ENCODE measurements at places on chromosomes 5 and 9.

DNA sequence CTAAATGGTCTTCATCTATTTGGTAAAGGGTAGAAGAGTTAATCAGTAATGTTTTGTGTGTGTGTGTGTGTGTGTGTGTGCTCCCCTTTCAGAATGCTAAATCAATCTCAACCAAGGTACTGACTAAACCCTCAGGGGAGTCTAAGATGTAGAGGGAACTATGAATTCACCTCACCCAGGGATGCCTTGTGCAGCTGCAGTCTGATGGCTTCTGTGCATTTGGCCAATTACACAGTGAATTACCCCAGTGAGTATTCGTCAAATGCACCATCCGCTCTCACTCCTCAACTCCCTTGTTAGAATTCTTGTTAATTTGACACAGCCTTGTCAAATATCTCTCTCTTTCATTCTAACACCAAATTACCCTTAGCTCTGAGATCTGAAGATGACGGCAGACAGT lies 234.6 kb downstream of the GABRB2 start:
- H3K27me3 ChIP-seq = no peaks in the 10 kb centered on the region
- no peak overlapping the region for H3K4me3 ChIP-seq
- no peaks in the 10 kb centered on the region for H3K36me3 ChIP-seq
- H3K4me1 ChIP-seq = no peaks in the 10 kb centered on the region

- no peak for DNase-seq
- H3K27ac ChIP-seq = no peak overlapping the region
- no peaks in the 10 kb centered on the region for H3K27me3 ChIP-seq
- H3K4me1 ChIP-seq = no peaks in the 10 kb centered on the region
- no peak overlapping the region for H3K4me3 ChIP-seq
Observed at GRCh38 chr9:127344368-127345000, 52.5 kb upstream of the SLC2A8 start.

DNA sequence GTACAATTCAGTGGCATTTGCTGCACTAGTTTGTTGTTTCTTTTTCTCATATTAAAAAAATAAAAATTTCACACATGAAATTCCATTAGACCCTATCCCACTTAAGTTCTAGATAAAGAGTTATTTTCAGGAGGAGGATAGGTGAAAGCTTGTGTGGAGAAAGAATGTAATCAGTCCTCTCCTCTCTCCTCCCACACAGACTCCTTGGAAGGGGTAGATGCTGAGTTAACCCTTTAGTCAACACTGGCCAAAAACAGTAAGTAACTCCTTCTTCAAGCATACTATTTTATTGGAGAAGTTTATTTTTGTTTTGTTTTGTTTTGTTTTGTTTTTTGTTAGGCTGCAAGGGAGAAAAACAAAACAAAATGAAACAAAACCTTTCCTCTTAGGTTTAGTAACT lies 30.6 kb upstream of the LMNB1 start:
- H3K4me1 ChIP-seq = no peaks in the 10 kb centered on the region
- no peak for DNase-seq
- H3K4me3 ChIP-seq = no peak overlapping the region
- H3K27ac ChIP-seq = no peak overlapping the region

- peaks cover 39% of the 10 kb centered on the region for H3K4me1 ChIP-seq
- H3K36me3 ChIP-seq = no peaks in the 10 kb centered on the region
- H3K4me3 ChIP-seq = no peak overlapping the region
Observed at GRCh38 chr9:120944434-120944843, 17.8 kb upstream of the TRAF1 start.

- no peaks in the 10 kb centered on the region for H3K4me1 ChIP-seq
- DNase-seq = no peak
- H3K4me3 ChIP-seq = no peak overlapping the region
- H3K36me3 ChIP-seq = no peaks in the 10 kb centered on the region
- no peaks in the 10 kb centered on the region for H3K27me3 ChIP-seq
- H3K27ac ChIP-seq = no peak overlapping the region
Observed at GRCh38 chr5:21802869-21803490, 1050.2 kb downstream of the CDH12 start.

- no peak for DNase-seq
- no peaks in the 10 kb centered on the region for H3K36me3 ChIP-seq
- H3K27me3 ChIP-seq = no peaks in the 10 kb centered on the region
- no peaks in the 10 kb centered on the region for H3K4me1 ChIP-seq
- H3K27ac ChIP-seq = peak overlapping the region; percentile 84
Observed at GRCh38 chr5:55568654-55569512, 34.1 kb upstream of the PLPP1 start.

- no peaks in the 10 kb centered on the region for H3K27me3 ChIP-seq
- H3K36me3 ChIP-seq = no peaks in the 10 kb centered on the region
- H3K4me1 ChIP-seq = peaks cover 3% of the 10 kb centered on the region
- no peak for DNase-seq
- no peak overlapping the region for H3K4me3 ChIP-seq
Observed at GRCh38 chr9:38057416-38058195, 11.4 kb downstream of the SHB start.
